Endothelial cell (in vitro differentiated cells): ENCODE measurements at places on chromosomes 2 and 18.

GRCh38 chr2:118918017-118918416, 24.0 kb upstream of the MARCO start:
- no peak for DNase-seq

DNA sequence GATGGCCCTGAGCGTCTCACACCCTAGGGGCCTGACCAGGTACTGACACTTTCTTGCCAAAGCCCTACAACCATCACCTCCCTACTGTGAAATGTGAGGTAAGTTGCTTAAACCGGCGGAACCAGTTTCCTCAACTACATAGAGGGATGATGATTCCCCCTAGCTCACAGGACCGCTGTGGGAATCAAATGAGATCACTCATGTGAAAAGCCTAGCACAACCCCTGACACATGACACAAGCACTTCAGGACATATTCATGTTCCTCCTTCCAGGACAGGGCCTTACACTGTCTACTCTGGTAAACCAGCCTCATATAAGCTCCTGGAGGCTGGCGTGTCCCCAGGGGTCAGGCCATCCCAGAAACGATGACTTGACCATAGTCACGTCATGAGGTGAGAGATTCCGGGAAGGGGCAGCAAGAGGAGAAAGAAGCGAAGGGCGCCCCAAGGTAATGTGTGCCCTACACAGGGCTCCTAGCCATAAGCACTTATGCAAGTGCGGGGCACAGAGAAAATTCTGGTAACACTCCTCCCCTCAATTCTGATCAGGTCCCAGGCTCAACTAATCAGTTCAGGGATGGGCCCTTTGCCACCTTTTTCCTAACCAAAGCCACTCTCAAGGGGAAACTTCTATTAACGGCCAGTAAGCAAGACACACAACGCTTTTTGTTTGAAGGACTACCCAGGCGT, 49.5 kb downstream of the C2orf42 start:
- peak; percentile 43 for DNase-seq

- DNase-seq = no peak
Observed at GRCh38 chr2:96604104-96604503, 34.0 kb downstream of the KANSL3 start.

GRCh38 chr2:65576861-65577601, 144.6 kb upstream of the SPRED2 start:
- DNase-seq = no peak

- no peak for DNase-seq
Observed at GRCh38 chr2:219628235-219628985, 980 bp downstream of the SLC4A3 start.

DNA sequence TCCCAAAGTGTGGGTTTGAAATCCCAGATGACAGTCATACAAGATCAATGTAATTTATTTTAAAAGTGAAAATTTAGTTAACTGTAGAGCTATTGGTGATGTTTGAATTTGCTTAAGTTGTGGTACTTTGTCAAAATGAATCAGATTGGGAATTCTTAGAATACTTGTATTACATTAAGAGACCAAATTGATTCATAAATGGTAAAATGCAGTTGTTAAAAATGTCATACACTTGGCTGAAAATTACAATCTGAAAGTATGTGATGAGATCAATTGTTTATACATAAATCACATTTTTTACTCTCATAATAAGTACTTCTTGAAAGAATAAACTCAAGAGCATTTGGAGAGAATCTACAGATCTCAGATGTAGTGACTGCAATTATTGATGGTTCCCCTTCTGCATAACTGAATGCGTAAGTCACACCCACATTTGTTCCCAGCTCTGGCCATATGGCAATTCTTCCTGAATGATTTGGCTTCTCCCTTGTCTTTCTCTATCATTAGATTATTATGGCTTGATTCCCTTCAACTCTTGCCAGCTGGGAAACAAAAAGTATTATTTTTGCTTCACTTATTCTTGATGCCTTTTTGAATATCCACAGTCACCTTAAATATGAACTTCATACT, 558.5 kb downstream of the CPS1 start:
- DNase-seq = no peak

- DNase-seq = no peak
Observed at GRCh38 chr2:152250421-152251100, 75.0 kb upstream of the STAM2 start.

DNA sequence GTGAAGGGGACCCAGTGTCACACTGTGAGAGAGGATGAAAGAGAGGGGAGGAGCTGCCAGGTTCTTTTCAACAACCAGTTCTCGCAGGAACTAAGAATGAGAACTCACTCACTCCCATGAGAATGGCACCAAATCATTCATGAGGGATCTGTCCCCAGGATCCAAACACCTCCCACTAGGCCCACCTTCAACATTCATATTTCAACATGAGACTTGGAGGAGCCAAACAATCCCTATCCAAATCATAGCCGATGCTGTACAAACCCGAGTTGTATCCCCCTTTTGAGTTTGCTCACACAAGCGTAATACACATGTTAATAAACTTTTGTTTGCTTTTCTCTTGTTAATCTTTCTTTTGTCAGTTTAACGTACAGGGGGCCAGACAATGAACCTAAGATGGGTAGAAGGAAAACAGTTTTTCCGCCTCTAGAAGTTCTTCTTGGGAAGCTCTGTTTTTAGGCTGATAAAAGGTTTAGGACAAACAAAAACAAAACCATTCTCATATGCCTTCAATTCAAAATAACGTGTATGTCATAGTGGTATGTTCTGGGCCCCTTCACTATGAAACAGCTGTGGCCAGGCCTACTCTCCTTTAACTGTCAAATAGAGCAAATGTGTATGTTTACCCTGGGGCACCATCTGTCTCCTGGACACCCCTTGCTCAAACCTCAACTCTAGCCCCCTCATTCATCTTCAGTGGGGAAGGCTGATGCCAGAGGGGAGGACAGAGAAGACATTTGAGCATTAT, 9.1 kb upstream of the TMEM37 start:
- no peak for DNase-seq

DNA sequence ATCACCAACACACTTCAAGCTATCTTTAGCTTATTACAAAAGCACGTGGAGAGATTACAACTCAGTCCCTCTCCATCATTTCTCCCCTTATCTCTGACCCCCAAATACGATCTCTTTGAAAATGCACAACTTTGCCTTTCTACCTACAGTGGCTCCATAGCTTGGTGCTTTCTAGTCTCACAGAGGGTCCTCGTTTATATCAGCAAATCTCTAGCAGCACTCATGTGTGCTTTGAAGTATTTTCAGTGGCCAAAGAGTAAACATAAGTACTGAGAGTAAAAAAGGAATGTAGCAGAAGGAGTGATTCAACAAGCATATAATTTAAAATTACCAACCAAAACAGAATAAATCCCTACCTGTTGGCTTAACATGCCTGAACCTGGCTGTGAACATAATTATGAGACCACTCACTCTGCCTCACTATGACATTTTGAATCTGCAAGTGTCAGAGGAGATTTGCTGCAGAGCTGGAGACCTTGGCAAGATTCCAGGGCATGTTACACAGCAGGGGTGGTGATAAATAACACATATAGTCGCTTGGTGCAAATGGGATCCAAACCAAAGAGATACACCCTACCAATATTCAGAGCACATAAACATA, 54.6 kb downstream of the LAMA3 start:
- no peak for DNase-seq

DNA sequence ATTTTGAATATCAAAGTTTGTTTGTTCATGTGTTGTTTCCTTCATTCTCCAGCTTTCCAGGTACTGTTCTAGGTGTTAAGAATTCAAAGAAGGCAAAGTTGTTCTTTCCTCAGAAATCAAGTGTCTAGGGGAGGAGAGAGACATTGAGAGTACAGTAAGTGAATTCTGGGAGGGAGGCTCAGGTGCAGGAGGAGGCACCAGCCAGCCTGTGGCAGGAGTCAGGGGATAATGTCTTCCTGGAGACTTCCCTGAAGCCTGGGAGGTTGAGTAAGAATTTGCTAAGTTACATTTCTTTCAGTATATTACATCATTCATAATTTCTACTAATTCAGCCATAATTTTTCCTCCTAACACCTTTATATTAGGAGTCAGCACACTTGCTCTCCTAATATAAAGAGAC, 462.1 kb downstream of the TDRD15 start:
- no peak for DNase-seq

GRCh38 chr18:13225261-13225660, 6.7 kb downstream of the LDLRAD4 start:
- DNase-seq = no peak

DNA sequence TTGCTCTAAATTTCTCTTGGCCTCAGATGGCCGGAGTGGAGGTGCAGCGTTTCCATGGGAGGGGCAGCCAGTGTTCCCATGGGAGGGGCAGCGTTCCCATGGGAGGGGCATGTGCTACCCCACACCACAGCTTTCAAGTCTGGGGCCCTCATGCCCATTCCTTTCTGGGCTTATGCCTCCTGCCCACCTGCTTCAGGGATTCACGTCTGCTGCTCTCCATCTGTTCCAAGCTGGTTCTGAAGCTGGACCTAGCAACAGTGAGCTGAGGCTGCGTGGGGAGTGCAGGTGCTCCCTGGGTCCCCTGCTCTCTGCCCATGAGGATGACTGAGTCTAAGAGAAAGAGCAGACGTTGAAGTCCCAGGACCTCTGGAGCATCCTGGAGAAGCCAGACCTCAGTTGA, 243.1 kb upstream of the PXDN start:
- DNase-seq = no peak
